Dermis lymphatic vessel endothelial cell (primary cell): ENCODE measurements at places on chromosomes 13 and 19. TPM values are rescaled to one million over a fixed set of nuclear protein-coding genes. Genes with fewer than 3 reads are reported as not detected.

Gene ZNF541
- total RNA-seq: 0.22 and 0.77 TPM in 2 replicates

Gene TUBB4A
- total RNA-seq: not detected in 2 replicates

Gene GFY
- not detected in 2 replicates for total RNA-seq

Gene NUMBL
- total RNA-seq: 7.5 and 10.4 TPM in 2 replicates

Gene APOC1
- 1.5 and 3.0 TPM in 2 replicates for total RNA-seq

Gene RNF225
- total RNA-seq: 0.09 TPM in 1 of 2 replicates, not detected in the other

Gene TMC4
- total RNA-seq: 0.34 and 0.54 TPM in 2 replicates

Gene ZNF534
- not detected in 2 replicates for total RNA-seq

Gene POSTN
- total RNA-seq: 4.9 and 6.4 TPM in 2 replicates

Gene ZNF667
- total RNA-seq: 2.1 and 2.3 TPM in 2 replicates

Gene ZNF431
- total RNA-seq: 4.7 and 4.8 TPM in 2 replicates

Gene ZNF600
- 2.1 and 4.0 TPM in 2 replicates for total RNA-seq

Gene IGFL2
- not detected in 2 replicates for total RNA-seq

Gene CBARP
- 0.76 and 1.2 TPM in 2 replicates for total RNA-seq

Gene ACTMAP
- 0.34 and 0.43 TPM in 2 replicates for total RNA-seq

Gene LRRC8E
- total RNA-seq: 0.33 and 0.43 TPM in 2 replicates

Gene HCN2
- 0.43 and 0.65 TPM in 2 replicates for total RNA-seq

Gene FFAR3
- total RNA-seq: not detected in 2 replicates

Gene ZNF254
- 17.3 and 18.5 TPM in 2 replicates for total RNA-seq

Gene ZNF540
- 0.33 and 0.34 TPM in 2 replicates for total RNA-seq

Gene TMEM255B
- 47.4 and 49.2 TPM in 2 replicates for total RNA-seq

Gene UBL5
- 168 and 192 TPM in 2 replicates for total RNA-seq

Gene ZNF562
- total RNA-seq: 27.5 and 29.7 TPM in 2 replicates

Gene KLHL1
- total RNA-seq: not detected in 2 replicates

Gene ZNF730
- total RNA-seq: 0.54 and 1.3 TPM in 2 replicates

Gene DENND1C
- not detected in 2 replicates for total RNA-seq

Gene RHPN2
- 9.6 and 11.0 TPM in 2 replicates for total RNA-seq

Gene DACH1
- total RNA-seq: under 0.01 TPM in 2 replicates

Gene RRAS
- total RNA-seq: 13.0 and 20.7 TPM in 2 replicates

Gene FFAR2
- total RNA-seq: not detected in 2 replicates

Gene NKPD1
- 0.11 and 0.17 TPM in 2 replicates for total RNA-seq

Gene ZNF320
- 4.8 and 9.5 TPM in 2 replicates for total RNA-seq

Gene PNMA8B
- total RNA-seq: under 0.01 TPM in 2 replicates

Gene ZNF560
- total RNA-seq: under 0.01 TPM in 1 of 2 replicates, not detected in the other

Gene IGFL3
- not detected in 2 replicates for total RNA-seq

Gene SLITRK5
- not detected in 2 replicates for total RNA-seq

Gene ZNF155
- 7.8 and 9.9 TPM in 2 replicates for total RNA-seq

Gene SRRM5
- under 0.01 TPM in 1 of 2 replicates, not detected in the other for total RNA-seq

Gene NLRP4
- not detected in 2 replicates for total RNA-seq

Gene XPO4
- total RNA-seq: 17.8 and 24.1 TPM in 2 replicates

Gene PRKCG
- not detected in 2 replicates for total RNA-seq

Gene PODNL1
- total RNA-seq: not detected in 2 replicates

Gene TGFBR3L
- total RNA-seq: 0.22 TPM in 1 of 2 replicates, not detected in the other

Gene LINGO3
- total RNA-seq: not detected in 2 replicates

Gene DAPK3
- 121 and 144 TPM in 2 replicates for total RNA-seq

Gene FARSA
- total RNA-seq: 28.2 and 41.6 TPM in 2 replicates
